AG10803 (cell line): ENCODE measurements at places on chromosomes 16 and 17.

- DNase-seq, result no peak
Measured at GRCh38 chr17:57669671-57670529, 75.2 kb downstream of the CCDC182 start.

DNA sequence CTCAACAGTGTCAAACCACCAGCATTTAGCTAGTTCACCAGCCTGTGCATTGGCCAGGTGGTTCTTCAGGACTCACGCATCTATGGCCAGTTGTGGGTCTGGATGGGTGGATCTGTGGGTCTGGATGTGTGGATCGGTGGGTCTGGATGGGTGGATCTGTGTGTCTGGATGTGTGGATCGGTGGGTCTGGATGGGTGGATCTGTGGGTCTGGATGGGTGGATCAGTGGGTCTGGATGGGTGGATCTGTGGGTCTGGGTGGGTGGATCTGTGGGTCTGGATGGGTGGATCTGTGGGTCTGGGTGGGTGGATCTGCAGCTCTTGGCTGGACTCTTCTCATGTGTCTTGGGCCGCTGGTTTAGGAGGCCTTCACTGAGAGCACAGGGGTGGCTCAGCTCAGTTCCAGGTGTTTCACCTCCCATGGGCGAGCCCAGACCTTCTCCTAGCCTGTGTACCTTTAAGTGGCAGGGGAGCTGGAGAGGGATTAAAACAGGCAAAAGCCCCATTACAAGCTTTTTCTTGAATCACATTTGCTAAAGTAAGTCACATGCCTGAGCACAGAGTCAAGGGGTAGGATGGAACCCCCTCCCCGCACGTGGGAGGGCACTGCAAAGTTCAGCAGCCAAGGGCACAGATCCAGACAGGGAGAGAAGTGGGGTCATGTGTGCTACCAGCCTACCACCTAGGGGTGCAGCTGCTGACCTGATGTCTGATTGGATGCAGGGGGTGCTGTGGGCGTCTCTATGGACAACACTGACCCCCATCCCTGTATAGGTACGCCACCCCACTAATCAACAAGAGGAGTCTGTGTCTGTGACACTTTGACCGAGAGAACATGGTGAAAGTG lies 3.4 kb upstream of the NUBP1 start:
- no peak for DNase-seq

GRCh38 chr17:61494325-61495160 lies 42.3 kb downstream of the TBX4 start:
- no peak for DNase-seq

DNA sequence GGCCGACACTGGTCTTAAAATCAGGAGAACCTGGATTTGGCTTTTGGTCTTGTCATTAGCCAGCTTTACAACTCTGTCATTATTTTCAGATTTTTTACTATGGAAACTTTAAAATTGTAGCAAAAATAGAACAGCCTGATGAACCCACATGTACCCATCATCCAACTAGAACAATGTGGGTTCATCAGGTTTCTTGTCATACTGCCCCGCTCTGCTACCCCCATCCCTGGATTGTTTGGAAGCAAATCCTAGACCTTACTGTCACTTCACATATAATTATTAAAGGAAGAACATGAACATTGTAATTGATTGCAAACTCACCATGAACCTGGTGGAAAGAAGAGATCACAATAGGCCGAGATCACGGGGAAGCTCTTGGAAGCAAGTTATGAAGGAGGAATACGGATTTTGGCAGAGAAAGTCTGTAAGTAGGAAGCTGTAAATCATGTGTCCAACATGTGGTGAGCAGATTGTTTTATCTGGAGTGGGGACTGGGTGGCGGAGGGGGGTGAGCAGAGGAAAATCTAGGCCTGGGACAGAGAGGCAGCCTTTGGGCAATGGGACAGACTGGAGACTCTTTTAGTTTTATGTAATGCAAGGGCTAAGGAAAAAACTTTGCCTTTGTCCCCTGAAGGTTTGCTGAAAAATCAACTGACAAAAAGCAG lies 67.0 kb downstream of the PITPNC1 start:
- peak; percentile 87 for DNase-seq

DNA sequence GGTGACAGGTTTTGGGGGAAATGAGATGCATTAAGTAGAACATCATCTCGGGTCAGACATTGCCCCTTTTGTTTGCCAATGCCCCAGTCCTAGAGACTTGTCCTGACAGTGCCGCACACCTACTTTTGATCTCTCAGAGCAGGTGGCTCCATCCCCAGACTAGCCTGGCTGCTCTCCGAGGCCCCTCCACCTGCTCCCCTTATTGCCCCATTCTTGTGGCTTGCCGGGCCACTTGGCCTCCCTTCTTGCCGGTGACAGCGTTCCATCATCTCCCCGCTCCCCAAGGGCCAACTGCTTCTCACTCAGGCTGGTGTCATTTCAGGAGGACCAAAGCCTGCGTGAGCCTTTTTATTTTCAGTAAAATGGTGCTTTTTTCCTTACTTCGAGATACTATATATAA lies 14.9 kb downstream of the UBFD1 start:
- no peak for DNase-seq

GRCh38 chr17:82433560-82434215 lies 15.3 kb upstream of the OGFOD3 start:
- DNase-seq, result no peak

DNA sequence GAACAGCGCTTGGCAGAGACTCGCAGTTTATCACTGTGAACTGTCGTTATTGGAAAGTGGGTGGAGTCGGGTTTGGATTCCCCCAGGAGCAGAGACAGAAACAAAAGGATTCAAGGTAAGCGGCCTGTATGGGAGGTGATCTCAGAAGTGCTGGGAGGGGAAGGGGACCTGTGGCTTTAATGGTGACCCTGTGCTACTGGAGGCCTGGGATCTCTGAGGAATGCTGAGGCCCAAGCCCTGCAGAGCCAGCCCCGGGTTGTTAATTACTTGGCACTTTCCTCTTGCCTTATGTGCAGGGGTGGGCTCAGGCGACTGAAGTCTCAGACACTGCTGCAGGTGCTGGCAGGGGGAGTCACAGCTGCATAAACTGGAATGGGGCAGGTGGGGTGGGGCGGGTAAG lies 27.4 kb downstream of the IRF8 start:
- no peak for DNase-seq

- DNase-seq, result peak; percentile 58
Measured at GRCh38 chr17:48843187-48843900, 12.5 kb downstream of the CALCOCO2 start.

DNA sequence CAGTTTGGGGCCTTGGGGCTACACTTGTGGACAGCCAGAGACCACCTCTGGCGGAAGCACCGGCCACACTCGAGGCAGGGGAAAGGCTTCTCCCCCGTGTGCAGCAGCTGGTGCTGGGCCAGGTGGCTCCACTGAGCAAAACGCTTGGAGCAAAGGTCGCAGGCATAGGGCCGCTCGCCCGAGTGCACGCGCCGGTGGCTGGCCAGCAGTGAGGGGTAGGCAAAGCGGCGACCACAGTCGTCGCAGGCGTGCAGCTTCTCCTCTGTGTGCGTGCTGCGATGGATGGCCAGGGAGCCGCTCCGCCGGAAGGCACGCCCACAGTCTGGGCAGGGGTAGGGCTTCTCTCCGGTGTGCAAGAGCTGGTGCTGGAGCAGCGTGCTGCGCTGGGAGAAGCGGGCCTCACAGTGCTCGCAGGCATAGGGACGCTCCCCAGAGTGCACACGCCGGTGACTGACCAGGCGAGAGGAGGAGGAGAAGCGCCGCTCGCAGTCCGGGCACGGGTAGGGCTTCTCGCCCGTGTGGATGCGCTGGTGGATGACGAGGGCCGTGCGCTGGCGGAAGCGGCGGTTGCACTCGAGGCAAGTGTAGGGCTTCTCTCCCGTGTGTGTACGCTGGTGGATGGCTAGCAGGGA lies 5.8 kb downstream of the ZNF689 start:
- no peak for DNase-seq

GRCh38 chr17:50177983-50178834 lies 12.4 kb downstream of the SGCA start:
- DNase-seq, result peak; percentile 97

GRCh38 chr16:49816875-49817274 lies 39.0 kb downstream of the ZNF423 start:
- no peak for DNase-seq

DNA sequence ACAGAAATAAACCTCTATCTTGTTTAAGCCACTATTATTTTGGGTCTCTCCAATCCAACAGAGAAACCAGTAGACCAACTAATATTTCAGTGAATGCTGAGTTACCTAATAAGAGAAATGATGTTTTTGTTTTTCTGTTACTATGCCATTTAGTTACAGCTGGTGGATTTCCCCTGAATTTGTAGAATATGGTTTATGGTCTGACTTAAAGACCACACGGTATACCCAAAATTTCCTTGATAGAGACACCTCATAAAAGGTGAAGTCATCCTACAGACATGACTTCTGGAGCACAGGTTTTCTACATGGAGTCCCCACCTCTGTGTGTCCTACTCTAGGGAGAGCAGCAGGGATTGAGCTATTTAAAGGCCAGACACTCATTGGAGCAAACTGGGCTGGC lies 13.3 kb downstream of the PIK3R5 start:
- no peak for DNase-seq

GRCh38 chr16:85541980-85542900 lies 70.9 kb upstream of the GSE1 start:
- peak; percentile 56 for DNase-seq

DNA sequence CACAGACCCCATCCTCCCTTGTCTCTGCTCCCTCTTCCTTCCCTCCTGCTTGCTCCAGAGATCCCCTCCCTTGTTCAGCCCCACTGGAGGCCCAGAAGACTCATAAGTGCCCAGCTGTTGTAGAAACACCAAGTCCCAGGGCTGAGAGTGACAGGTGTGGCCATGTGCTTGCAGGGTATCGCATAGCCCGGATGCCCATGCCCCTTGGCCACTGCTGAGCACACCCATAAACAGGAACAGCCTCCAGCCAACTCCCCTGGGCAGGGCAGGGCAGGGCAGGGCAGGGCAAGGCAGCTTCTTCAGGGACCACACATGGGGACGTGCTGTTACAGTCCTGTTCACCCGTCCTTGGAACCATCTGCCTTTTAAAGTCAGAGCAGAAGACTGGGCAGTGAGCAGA lies 2.0 kb downstream of the CACNG1 start:
- no peak for DNase-seq

DNA sequence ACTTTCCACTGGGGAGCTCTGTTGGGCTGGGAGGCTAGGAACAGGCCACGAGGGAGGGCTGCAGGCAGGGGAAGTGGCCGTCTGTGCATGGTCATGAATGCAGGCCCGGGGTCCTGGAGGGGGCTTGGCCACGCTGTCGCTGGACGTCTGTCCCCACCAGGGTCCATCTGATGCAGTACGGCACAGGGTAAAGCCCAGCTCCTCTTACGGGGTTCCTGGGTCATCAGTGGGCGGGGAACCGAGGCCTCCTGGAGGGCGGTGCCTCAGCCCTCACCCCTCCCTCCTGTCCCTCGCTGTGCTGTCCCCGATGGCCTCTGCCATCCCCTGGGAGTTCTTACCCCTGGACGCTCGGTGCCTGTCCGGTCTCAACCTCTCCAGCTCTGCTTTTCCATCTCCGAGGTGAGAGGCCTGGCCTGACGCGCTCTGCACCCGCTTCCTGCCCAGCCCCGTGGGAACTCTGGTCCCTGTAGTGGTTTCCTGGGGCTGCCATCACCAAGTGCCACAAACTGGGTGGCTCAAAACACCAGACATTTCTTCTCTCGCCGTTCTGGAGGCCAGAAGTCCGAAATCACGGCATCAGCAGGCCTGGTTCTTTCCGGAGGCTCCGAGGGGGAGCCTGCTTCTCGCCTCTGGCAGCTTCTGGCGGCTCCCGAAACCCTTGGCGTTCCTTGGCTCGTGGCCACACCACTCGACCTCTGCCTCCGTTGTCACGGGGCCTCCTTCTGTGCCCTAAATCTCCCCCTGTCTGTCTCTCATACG lies 182.8 kb downstream of the SEC14L1 start:
- DNase-seq, result peak; percentile 69

GRCh38 chr17:41004397-41004796 lies 4.5 kb downstream of the KRTAP3-1 start:
- DNase-seq, result no peak

DNA sequence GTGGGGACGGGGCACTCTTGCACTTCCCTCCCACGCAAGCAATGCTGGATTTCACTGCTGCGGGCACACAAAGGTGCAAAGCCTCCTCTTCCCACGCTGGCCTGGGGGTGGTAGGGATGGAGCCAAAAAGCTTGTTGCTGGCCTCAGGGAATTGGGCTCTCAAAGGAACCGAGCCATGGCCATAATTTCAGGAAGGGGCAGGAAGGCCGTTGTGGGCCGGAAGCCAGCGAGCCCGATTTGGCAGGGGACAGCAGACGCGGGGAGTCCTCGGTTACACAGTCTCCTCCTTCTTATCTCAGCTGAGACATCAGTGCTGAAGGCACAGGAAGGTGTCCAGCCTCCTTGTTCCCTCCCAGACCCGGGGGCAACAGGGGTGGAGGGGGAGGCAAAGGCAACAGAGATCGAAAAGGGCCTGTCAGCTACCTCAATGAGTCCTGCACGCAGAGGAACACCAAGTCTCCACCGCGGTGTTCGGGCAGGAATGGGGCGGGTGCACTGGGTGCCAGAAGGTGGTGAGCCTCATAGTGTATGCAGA lies 59.5 kb downstream of the SLFN11 start:
- no peak for DNase-seq

DNA sequence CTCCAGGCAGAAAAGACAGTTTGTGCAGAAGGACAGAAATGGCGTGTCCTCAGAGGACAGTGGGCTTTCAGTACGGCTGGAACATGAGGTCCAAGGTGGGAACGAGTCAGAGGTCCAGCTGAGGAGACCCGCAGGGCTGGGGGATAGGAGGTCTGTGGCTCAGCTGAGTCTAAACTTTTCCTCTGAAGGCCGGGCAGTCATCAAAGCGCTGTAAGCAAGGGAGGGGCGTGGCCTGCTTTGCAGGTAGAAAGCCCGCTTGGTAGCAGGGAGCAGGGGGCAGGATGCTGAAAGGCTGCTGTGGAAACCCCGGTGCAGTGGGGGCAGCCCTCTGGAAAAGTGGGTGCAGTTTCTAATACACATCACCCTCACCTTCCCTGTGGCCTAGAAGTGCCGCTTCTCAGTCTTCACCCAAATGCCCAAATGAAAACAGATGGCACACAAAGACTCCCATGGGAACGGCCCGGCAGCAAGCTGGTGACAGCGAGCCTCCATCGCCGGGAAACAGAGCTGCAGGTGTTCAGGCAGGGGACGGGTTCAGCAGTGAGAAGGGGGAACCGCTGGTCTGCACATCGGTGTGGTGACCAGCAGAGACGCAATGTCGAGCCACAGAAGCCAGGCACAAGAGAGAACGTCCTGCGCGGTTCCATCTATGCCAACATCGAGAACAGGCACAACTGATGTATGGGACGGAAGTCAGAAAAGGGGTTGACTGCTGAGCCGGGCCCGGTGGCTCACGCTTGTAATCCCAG lies 12.2 kb upstream of the OSGIN1 start:
- no peak for DNase-seq

DNA sequence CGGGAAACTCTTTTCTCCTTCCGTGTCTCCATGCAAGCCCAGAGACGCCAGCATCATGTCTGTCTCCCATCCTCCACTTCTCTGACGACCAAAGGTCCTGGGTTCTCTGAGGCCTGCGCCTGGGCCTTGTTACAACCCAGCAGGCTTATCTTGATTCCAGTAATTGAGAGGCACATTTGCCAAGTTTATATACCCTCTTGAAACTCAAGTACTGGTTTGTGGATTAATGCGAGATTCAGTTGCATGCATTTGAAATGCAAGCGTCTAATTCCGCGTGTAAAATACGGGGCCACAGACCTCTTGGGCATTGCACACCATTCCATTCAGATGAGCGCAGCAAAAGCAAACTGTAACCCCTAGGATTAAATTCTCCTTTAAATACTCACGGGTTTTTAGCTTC lies 28.7 kb upstream of the CRISPLD2 start:
- no peak for DNase-seq

- DNase-seq, result no peak
Measured at GRCh38 chr17:82679586-82680465, 18.7 kb downstream of the RAB40B start.
